Brain microvascular endothelial cell (primary cell): ENCODE measurements at places on chromosomes 3 and 15.

- no peak for DNase-seq
Measured at GRCh38 chr3:102183186-102183585, 251.6 kb upstream of the ZPLD1 start.

- DNase-seq = no peak
Measured at GRCh38 chr3:136193278-136194054, 2.7 kb downstream of the MSL2 start.

GRCh38 chr3:138114431-138114918 lies 933 bp downstream of the DZIP1L start:
- DNase-seq = no peak

GRCh38 chr15:57734860-57735259 lies 28.3 kb downstream of the POLR2M start:
- DNase-seq = no peak

GRCh38 chr3:175018946-175019727 lies 160.0 kb downstream of the NAALADL2 start:
- DNase-seq = no peak
